ENCODE measurements at places on chromosomes 7 and 10.

DNA sequence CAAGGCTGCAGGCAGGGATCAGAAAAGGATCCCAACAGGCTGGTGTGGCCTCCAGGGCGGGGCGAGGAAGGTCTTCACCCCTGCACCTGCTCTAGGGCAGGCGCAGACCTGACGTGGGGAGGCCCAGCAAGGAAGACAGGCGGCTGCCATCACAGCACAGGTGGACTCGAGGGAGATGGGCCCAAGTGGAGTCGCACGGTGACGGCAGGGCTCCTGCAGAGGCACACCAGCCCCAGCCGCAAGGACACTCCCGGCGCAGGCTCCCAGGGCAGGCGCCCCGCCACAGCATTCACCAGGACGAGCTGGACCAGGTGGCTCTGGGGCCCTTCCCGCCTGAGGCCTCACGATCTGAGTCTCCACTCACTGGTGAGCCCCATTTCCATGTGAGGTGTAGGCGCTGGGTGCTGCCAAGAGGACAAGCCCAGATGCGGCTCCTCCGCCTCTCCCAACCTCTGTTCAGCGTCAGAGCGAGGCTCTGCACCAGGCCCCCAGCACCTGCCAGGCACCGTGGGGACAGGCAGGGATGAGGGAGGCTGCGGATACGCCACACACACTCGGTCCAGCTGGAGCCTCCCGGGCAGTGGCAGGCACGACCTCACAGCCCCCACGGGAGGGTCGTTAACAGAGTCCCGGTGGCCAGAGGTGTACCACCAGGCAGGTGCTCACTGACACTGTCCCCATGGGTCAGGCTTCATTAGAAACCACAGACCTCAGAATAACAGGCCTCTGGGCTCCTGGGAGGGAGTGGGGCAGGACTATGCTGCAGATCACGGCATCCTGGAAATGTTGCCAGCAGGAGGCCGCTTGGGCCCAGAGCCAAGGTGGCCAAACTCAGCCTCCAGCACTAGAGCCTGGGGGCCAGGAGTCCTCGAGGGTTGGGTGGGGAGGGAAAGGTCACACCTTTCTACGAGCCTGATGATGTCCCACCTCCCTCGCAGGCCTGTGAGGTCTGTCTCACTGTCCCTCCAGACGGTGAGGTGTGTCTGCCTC, 111.6 kb downstream of the MAD1L1 start:
- DNase-seq, result no peak

DNA sequence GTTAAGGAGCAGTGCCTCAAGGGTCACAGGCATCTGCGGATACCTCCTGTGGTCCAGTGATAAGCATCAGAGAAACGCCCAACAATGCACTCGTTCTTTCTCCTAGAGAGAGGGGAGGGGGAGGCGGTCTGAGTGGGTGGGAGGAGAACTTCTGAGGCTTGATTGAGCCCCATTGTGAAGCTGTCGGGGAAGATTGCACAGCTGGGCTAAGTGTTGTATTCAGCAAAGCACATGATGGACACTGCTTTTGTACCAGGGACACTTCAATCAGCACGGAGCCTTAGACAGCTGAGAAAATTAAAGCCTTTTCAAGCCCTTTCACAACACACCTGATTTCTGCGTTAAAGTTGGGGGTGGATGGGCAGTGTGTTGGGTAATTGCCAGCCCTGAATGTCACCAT, 230.3 kb upstream of the GHITM start:
- DNase-seq, result no peak

DNA sequence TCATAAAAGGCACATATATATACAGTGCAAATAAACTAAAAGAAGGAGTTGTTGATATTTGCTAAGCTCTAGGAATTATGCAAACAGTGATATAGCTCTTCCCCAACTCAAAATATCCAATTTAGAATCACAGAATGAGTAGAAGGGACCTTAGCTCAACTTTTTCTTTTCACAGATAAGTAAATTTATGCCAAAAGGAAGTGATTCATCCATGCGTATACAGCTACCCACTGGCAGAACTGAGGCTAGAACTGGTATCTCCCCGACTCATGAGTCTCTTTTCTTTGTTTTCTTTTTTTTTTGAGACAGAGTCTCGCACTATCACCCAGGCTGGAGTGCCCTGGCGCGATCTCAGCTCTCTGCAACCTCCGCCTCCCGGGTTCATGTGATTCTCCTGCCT, 54.2 kb upstream of the SVIL start:
- no peak for DNase-seq

DNA sequence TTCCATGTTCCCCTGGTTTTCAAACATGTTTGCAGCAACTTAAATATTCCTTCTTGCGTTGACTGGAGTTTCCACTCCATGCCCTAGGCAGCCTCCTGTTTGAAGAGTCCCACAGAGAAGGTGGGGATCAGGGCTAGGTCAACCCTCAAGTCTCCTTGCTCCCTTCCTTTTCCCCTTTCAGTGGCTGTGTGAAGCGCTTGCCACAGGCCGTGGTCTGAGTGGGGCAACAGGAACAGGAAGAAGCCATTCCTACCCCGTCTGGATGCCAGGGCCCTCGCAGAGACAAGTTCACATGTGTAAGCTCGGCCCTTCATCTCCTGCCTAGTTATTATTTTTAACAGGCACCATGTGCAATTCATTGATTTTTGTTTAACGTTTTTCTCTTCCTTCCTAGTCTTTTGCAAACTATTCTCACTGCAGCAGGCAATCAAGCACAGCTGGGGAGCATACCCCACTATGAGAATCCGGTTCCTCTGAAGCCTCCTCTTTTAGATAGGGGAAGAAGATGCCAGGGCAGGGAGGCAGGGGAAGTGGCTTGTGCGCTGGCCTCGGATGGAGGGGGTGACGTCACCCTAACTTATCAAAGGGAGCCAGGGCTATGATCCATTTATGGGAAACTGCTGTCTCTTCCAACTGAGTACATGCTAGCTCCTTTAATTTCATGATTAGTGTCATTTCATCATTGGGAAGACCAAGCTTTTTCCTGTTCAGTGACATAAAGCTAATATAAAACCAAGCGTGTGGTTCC, 64.2 kb downstream of the PRLHR start:
- DNase-seq, result no peak

- DNase-seq, result no peak
Observed at GRCh38 chr7:22566176-22566575, 66.2 kb upstream of the STEAP1B start.

DNA sequence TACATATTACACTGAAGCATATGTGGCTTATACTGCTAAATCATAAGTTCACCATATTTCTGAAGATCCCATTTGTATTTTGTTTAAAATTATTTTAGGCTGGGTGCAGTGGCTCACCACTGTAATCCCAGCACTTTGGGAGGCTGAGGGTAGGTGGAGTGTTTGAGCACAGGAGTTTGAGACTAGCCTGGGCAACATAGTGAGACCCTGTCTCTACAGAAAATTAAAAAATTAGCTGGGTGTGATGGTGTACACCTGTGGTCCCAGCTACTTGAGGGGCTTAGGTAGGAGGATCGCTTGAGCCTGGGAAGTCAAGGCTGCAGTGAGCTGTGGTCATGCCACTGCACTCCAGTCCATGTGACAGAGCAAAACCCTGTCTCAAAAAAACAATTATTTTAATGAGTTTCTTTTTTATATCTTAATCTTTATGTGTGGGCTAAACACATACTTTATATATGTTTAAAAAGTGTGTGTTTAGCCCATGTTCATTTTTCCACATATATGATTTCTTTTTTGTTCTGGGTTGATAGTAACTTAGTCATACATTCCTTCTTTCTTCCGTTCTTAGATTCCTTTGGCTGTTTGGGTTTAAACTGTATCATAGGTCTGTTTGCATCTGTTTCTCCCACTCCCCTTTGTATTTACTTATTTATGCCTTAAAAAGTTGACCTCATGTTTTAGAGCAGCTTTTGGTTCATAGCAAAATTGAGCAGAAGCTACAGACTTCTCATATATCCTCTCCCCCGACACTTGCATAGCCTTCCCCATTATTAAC, 33.5 kb downstream of the RSBN1L start:
- DNase-seq, result no peak

GRCh38 chr7:106914018-106914607, 49.0 kb downstream of the PIK3CG start:
- no peak for DNase-seq

DNA sequence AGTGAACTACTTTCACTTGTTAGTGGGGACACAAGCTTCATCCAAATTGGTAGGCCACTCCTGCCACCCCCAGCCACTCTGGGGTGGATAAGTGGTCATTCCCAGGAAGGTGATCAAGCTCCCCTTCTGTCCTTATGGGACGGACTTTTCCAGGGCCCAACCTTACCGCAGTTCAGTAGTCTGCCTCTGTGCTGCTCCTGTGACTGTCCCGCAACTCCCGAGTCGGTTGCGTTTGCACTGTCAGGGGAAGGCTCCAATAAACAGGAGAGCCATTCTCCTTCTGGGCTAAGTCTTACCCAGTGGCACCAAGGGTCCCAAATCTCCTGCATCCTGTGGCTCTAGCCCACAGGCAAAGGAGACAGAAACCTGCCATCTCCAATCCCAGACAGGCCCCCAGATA, 7.4 kb upstream of the ZNF33A start:
- no peak for DNase-seq

DNA sequence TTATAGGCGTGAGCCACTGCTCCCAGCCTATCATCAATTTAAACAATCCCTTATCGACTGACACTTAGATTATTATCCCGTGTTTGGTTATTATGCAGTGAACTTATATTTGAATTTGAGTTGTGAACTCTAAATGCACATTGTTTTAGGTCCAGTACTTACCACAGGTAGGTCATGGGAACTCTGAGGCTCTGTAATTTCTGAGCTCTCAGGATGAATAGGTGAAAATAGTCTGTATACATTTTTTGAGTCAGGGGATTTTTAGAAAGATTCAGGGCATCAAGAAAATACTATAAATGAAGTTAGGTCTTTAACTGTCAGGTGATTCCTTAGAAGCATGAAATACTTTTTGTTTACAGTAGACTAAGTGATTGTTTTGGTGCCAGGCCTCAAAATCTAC, 8.8 kb downstream of the CCDC136 start:
- no peak for DNase-seq

GRCh38 chr7:95220328-95220727, 104.0 kb downstream of the PON1 start:
- DNase-seq, result no peak

DNA sequence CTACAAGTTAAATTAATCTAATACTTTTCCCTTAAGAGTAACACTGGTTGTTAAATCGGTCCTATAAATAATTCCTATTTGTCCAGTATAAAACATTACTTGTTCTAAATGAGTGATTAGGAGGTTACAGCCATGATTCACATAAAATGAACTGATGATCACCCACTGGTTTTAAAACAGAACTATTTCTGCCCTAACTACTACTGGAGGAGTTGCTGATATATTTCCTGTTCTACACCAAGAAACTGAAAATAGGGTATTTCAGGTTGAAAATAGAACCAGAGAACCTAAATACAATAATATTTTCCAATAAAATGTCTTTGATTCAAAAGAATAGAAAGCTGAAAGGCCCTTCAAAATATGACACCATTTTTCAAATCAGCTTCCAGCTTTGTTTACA, 30.9 kb downstream of the DNAJC1 start:
- no peak for DNase-seq

DNA sequence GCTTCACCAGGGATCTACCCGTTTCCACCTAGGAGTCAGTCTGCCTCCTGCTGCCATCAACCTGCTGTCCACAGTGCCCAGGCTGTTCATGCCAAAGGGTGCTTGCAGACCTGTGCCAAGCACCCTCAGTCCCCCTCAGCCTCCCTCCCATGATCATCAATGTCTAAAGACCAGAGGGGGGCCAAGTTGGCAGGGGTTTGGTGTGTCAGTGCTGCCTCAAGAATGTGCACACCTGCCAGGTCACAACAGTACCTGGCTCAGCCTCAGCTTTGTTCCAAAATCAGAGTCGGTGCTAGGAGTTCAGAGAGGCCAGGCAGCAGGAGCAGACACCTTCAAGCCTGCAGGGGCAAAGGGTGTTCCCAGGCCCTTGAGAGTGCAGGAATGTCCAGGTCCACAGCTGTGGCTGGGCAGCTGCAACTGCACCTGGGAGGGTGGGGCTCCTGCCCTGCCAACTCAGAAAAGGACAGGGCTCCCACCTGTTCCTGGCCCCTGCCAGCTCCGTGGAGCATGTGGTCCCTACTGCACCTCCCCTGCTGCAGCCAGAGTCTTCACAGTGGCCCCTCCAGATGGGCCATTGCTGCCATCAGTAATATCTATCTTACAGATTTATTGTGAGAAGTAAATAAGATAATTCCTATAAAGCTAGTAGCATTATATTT, 219.5 kb downstream of the POLR1F start:
- DNase-seq, result no peak

GRCh38 chr10:129151281-129151680, 315.8 kb upstream of the MGMT start:
- DNase-seq, result no peak
